ENCODE measurements at places on chromosomes 4 and X. TPM values are rescaled to one million over a fixed set of nuclear protein-coding genes. Genes with fewer than 3 reads are reported as not detected.

The CLGN gene
- total RNA-seq, result 3.6 TPM

The PABPC4L gene
- total RNA-seq, result not detected

DNA sequence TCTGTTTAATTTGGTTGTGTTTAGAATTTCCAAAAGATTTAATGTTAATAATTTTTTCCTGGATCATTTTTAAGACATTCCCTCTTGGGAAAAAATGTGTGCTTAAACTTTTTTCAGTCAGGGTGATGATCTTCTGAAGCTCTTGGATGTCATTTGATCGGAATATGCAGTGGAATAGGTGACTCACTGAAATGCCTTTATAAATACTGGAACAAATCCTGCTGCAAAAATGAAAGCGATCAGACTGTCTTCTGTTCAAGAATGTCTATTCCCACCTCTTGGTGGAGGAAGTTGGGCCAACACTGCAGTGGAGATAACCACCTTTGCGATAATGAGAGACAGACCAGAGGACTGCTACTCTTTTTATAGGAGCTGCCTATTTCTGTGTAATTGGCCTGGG, 46.7 kb downstream of the LARP1B start:
- H3K27ac ChIP-seq, result no peak overlapping the region
- no peak overlapping the region for H3K4me3 ChIP-seq
- peaks cover 28% of the 10 kb centered on the region for H3K36me3 ChIP-seq
- no peaks in the 10 kb centered on the region for H3K27me3 ChIP-seq
- no peaks in the 10 kb centered on the region for H3K4me1 ChIP-seq

GRCh38 chr4:23382879-23383278, 507.0 kb downstream of the PPARGC1A start:
- no peak overlapping the region for H3K27ac ChIP-seq
- no peaks in the 10 kb centered on the region for H3K4me1 ChIP-seq
- no peaks in the 10 kb centered on the region for H3K36me3 ChIP-seq
- no peak overlapping the region for H3K4me3 ChIP-seq
- H3K27me3 ChIP-seq, result no peaks in the 10 kb centered on the region
- no peak for DNase-seq

DNA sequence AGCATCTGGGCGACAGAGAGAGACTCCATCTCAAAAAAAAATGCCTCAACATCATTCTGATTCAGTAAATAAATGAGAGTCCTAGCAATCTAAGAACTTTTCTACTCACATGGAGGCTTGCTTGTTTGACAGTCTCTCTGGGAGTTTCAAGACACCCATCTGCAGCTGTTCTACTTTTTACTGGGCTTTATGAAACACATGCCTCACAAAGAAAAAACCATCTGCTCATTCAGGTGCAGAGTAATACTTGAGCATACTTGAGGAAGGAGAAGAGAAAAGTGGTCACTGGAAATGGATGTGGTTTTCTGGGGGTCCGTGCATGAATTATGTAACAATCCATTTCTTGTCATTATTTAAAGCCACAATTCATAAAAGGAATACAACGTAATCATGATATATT, 87.1 kb upstream of the DDX53 start:
- H3K36me3 ChIP-seq, result no peaks in the 10 kb centered on the region
- no peak overlapping the region for H3K27ac ChIP-seq
- no peak for DNase-seq
- H3K27me3 ChIP-seq, result no peaks in the 10 kb centered on the region
- H3K4me3 ChIP-seq, result no peak overlapping the region
- no peaks in the 10 kb centered on the region for H3K4me1 ChIP-seq

DNA sequence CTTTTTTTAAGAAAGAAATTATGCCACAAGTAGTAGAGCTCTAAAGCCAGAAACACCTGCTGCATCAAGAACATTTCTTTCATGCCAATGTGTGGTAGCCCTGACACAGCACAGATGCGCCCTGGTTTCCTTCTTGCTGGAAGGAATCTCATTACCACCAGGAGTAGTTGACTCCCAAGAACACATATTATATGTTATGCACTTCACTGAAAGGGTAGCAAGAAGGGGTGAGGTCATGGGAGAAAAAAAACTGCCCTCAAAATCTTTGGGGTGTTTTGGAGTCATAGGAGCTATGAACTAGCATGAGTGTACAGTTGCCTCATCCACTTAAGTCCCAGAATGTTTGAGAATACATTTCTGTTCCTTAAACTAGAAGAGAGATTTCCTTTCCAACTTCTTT, 185.8 kb upstream of the C1QTNF7 start:
- no peaks in the 10 kb centered on the region for H3K36me3 ChIP-seq
- H3K4me1 ChIP-seq, result no peaks in the 10 kb centered on the region
- DNase-seq, result no peak
- H3K27ac ChIP-seq, result no peak overlapping the region
- H3K4me3 ChIP-seq, result no peak overlapping the region

- H3K27me3 ChIP-seq, result no peaks in the 10 kb centered on the region
- no peak for DNase-seq
- no peaks in the 10 kb centered on the region for H3K4me1 ChIP-seq
- no peak overlapping the region for H3K4me3 ChIP-seq
- no peaks in the 10 kb centered on the region for H3K36me3 ChIP-seq
Measured at GRCh38 chr4:70356185-70356584, 4.4 kb upstream of the SMR3A start.
